IPS-NIHi11 (cell line): ENCODE measurements at places on chromosomes 3 and 15.

DNA sequence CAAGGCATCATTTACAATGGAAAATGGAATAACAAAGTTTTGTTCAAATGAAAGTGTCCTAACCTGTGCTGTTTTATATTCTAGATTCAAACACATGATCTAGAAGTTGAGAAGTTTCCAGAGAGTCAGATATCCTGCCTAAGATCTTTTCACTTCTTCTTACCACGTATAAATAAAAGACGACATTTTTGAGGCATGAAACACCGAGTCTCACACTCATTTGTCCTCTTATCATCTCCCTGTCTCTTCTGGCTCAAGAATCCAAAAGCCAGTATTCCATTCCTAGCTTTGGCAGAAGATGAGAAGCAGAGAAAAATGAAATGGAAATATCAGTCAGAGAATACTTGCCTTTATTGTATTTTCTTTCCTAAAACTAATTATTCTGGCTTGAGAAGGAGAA is 738.6 kb upstream of the NR2F2 start:
- DNase-seq: no peak

GRCh38 chr3:155744010-155744625 is 753 bp downstream of the PLCH1 start:
- DNase-seq: peak; percentile 93

DNA sequence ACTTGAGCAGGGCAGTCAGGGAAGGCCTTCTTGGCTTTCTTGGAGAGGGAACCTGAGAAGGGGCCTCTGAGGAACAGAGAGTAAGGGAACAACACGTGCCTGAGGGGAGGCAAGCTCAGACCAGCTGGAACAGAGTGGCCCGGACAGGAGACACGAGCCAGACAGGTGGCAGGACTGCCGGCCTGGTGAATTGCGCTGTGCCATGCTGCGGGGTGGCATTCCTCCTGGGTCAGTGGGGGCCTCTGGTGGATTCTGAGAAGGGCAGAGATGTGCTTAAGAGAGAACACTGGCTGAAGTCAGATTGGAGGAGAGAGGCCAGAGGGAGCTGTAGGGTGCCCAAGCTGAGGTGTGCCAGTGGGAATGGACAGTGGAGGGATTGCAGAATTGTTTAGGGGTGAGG is 4.9 kb downstream of the CHAC1 start:
- no peak for DNase-seq

DNA sequence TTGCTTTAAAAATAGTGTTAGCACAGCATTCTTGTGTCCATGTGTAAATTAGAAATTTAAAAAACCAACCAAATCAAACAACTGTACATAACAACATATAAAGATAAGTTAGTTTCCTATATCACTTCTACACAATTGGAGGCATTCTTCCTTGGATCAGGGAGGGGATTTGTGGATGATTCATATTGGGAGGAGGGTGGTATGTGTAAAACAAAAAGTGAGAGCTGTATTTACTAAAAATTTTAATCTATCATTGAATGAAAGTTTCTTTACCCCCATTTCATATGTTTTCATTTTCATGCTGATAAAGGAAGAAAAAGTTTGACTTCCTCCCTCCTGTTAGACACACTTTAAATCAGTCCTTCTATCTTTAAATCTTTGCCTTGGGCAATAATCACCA is 325.0 kb downstream of the SATB1 start:
- DNase-seq: no peak

DNA sequence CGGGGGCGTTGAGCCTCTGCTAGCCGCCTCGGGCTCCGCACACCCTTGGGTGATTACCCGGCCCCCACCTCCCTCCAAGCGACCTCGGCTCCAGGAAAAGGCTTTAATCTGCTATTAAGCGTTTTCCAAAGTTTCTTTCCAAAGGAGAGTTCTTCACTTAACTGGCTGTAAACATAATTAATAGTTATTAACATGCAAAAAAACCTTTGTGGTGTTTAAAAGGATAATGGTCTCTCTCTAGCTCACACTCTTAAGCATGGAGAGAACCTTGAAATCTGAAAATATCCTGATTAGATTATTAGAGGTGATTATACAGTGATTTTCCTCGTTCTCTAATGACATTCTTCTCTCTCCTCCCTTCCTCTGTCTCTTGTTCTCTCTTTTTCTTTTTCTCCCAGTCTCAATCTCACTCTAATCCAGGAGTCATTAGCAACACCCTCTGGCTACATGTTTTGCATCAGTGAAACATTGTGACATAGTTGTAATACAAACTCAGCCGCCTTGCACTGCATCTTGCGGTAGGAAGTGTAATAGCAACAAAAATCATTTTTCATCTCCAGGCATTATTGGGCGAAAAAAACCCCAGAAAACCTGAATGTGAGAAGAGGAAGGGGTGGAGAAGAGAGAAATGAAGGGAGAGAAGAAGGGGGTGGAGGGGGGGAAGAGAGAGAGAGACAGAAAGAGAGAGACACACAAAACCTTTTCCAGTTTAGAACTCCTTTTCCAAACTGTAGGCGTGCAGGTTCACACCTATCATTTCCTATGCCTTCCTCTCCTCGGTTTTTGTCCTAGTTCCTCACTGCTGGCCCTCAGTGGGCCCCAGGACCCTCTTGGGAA is 24.4 kb downstream of the NR2F2 start:
- DNase-seq: no peak

- DNase-seq: no peak
Observed at GRCh38 chr3:123295901-123296250, 94.1 kb downstream of the SEC22A start.

DNA sequence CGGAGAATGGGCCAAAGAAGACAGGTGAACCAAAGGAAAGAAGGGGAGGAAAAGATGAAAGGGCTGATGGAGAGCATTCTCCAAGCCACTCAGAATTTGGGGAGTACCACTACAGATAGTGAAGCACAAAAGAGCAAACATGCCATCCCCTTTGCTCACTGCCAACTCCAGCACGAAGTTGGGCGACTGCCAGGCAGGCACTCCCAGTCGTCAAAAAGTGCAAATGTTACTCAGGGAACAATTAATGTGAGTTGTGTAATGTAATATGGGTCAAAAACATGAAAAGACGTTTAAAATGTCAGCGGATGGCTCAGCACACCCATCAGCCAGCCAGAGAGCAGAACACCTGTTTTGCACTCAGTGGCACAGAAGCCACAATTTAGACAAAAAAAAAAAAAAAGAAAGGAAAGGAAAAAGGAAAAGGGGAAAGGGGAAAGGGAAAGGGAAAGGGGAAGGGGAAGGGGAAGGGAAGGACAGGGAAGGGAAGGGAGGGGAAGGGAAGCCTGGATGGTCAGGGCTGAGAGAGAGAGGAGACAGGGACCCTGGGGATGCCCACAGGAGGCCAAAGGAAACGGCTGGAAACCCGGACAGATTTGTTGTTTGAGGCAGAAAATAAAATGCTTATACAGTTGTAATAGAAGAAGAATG is 82.7 kb downstream of the COL8A1 start:
- no peak for DNase-seq

DNA sequence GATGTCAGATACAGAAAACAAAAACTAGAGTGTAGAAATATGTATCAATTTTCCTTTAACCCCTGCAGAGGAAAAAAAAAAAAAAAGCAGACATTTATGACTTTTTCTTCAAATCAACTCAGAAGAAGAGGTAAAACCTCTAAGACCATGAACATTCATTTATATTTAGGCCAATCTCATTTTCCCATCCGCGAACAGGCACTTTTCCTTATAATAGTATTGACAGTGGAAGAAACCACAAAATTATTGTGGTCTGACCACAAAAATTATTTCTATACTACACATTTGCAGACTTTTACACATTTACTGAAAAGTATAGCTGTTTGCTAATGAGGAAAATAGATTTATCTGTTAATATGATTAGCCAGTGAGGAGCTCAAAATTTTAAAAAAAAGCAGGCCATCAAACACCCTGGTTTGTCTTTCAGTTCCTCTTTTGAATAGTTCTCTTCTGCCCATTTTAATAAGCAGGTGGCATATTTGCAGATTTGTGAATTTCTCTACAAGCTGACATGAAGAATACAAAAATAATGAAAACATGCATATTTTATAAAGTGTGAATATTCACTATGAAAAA is 5.7 kb downstream of the OSBPL11 start:
- DNase-seq: no peak

GRCh38 chr3:133663569-133664313 is 2.0 kb upstream of the TOPBP1 start:
- DNase-seq: peak; percentile 70

DNA sequence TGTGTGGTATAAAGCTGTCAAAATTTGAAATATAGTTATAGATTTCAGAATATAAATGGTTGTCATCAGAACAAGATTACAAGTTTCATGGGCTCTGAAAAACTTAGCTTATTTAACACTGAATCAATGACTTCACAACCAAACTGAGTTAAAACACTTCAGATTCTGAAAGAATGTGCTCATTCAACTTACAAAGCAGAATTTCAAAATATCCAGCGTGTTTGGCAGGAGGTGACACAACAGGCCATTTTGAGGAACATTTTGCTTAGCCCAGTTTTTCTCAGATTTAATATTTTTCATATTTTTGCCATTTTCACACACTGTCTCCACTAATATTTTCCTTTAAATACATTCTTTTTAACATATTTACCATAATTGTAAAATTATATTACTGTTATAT is 781.1 kb downstream of the TUSC7 start:
- DNase-seq: no peak

GRCh38 chr3:48750856-48751255 is 33.8 kb upstream of the IP6K2 start:
- no peak for DNase-seq

- DNase-seq: no peak
Observed at GRCh38 chr3:117238806-117239205, 529.2 kb downstream of the TUSC7 start.

DNA sequence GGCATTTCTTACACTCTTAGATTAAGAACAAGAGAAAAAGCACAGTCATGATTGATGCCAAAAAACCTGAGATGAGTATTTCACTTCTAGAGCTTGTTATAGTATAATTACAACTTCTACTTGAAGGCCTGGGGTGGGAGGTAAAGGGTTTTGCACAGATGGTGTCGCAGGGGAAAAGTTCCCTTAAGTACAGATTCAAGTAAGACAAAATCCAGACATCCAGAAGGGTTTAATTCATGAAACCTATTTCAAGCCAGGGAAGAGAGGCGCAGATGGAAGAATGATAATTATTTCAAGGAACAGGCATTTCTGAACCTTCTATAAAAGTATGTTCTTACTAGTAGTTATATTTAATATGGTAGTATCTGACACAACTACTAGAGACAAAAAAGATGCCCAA is 70.6 kb downstream of the TM4SF4 start:
- DNase-seq: no peak

GRCh38 chr3:129593595-129594339 is 12.7 kb downstream of the PLXND1 start:
- no peak for DNase-seq
